ENCODE measurements at places on chromosomes 6 and 20.

- DNase-seq, result no peak
Observed at GRCh38 chr6:143911028-143911427, 46.8 kb downstream of the ZC2HC1B start.

DNA sequence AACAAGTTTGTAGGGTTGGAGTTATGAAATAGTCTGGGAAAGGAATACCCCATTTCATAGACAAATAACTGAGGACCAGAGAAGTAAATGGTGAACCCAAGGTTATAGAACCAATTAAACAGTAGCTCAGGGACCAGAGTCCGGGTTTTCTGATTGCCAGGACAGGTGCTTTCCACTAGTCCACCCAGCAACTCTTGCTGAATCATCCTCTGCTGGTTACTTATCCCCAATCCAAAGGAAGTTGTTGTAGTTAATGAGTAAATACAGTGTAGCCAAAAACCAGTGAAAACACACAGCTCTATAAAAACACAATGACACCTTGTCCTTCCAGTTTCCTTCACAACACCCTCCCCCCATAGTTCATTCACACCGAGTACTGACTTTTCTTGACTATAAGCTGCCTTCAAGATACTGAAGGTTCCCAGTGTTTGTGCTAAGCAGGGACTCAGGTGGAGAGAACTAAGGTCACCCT lies 766 bp upstream of the TINAG start:
- DNase-seq, result no peak

DNA sequence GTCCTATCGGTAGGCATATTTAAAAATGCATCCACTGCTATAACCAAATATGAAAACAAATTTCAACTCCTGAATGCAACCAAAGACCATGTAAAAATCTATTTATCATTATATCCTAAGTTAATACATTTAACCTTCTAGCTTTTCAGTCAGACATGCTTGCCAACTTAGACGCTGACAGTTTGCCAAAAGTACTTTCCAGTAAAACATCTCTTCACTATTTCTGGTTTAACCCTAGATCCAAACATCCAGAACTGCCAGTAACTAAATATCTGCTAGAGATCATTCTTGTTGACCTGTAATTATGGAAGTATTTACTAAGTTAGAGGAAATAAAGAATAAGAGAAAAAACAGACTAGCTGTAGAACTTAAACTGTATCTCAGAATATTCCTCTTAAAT lies 210.2 kb upstream of the THEMIS start:
- DNase-seq, result no peak

GRCh38 chr20:10239954-10240353 lies 21.3 kb downstream of the SNAP25 start:
- no peak for DNase-seq

DNA sequence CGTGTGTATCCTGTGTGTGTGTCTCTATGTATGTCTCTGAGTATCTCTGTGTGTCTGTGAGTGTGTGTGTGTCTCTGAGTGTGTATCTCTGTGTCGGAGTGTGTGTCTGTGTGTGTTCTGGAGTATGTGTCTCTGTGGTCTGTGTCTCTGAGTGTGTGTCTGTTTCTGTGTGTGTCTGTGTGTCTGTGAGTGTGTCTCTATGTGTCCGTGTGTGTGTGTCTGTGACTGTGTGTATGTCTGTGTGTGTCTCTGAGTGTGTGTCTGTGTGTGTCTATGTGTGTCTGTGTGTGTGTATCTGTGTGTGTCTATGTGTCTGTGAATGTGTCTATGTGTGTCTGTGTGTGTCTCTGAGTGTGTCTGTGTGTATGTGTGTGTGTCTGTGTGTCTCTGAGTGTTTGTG lies 73.4 kb downstream of the SRC start:
- DNase-seq, result no peak

DNA sequence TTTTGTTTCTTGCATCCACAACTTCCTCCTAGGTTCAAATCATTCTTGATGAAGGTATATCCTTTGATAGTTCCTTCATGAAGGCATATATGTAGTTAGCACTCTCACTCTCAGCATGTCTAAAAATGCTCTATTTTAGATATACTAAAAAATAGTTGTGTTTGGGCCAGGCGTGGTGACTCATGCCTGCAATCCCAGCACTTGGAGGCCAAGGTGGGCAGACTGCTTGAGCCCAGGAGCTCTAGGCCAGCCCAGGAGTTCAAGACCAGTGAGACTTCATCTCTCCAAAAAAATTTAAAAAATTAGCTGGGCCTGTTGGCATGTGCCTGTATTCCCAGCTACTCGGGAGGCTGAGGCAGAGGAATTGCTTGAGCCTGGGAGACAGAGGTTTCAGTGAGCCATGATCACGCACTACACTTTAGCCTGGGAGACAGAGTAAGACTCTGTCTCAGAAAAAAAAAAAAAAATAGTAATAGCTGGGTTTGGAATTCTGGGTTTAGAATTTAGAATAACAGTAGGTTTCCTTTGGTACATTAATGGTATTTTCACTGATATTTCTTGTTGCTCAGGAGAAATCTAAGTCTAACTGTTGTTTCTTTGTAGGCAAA lies 7.0 kb downstream of the SERAC1 start:
- no peak for DNase-seq

DNA sequence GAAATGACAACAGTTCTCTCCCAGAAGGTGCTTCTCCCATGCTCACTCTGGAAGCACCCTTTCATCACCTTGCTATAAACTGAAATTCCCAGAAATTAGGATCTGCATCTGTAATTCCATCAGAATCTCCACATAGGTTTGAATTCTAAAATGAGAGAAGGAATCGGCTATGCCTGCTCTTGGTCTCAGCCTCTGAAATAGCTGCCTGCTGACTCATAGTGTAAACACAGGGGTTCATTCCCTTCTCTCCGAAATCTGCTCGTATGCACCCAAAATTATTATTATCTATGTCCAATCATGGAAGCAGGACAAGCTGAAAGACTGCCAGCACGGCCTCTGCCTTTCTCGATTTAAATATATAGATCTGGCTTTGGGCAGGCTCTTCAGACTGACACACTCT lies 74.6 kb upstream of the TAB2 start:
- no peak for DNase-seq

DNA sequence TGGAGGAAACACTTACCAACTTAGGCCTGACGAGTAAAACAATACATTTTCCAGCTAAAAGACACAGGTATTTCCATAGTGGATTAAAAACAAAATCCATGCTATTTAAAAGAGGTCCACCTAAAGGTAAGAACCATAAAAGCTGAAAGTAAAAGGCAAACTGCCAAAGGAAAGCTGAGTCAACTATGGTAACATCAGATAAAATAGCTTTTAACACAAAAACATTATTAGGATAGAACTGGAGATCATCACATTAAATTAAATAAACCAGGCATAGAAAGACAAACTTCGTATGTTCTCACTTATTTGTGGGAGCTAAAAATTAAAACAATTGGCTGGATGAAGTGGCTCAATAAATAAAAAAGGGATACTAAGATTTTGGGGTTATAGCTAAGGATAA lies 166.8 kb upstream of the SLC22A16 start:
- DNase-seq, result no peak

DNA sequence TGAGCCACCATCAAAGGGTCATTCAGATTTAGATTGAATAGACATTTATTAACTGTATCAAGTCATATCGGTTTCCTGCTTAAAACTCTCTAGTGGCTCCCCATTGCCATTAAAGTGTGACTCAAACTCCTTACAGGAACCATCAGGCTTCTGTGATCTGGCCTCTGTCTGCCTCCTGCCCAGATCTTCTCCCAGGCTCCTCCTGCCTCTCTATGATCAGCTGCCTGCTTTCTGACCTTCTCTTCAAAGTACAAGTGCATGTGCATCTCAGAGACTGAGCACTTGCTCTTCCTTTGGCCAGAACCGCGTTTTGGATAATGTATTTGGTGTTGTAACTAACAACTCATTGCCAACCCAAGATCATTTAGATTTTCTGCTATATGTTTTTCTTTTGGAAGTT lies 52.7 kb downstream of the IL20RA start:
- DNase-seq, result no peak

DNA sequence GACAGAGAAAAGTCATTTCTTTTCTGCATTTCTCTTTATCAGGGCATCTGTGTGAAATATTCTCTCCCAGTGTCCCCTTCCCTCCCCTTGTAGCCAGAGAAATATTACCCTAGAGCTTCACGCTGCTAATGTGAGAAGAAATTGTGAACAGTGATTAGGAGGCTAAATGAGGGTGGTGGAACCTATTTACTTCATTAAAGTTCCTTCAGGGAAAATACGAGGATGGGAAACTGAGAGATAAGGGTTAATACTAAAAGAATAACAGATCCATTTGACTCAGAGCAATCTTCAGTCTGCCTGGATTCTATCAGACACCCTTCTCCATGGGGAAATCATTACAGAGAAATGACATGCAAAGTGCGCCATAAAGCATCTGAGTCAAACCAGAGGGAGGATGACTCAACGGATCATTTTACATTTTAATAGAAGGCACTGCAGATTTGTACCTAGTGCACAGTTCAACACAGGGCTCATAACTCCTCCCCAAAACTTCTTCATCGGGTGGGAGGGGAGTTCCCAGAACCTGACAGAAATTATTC lies 131.3 kb downstream of the GJA10 start:
- DNase-seq, result peak; percentile 43

GRCh38 chr6:165850434-165851019 lies 187.5 kb upstream of the PDE10A start:
- DNase-seq, result peak; percentile 50

- DNase-seq, result no peak
Observed at GRCh38 chr6:131303338-131303930, 168.2 kb downstream of the AKAP7 start.

DNA sequence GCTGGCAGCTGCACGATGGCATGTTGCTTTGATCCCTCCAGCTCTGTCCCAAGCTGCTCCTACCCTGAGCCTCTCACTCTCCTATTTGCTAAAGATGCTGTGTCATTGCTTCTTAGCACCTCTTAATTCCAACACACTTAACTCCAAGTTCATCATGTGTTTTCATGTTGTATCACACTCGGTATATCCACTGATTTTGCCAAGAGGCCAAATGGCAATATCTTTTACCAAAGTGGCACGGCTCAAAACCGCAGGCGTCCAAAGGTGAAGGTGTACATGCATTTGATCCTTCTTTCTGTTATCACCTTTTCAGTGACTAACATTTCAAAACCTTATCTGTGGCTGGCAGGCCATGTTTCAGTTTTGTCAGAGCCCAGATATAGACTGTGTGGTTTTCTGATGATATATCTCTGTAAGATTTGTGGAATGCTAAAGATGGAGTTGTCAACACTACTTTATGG lies 217.0 kb downstream of the TBX18 start:
- no peak for DNase-seq

DNA sequence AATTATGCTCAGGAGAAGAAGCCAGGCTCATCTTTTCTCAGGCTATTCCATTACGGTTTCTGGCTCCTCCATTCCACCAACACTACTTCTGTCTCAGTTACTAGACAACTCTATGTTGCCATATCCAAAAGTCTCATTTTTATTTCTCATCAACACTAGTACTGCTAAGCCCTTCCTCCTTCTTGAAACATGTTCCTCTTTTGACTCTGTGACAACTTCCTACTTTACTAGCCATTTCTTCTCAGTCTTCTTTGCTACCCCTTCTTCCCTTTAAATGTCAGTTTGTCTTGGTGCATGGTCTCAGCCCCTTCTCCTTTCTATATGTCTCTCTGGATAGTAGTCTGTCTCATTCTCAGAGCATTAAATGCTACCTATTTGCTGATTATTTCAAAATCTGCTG lies 7.1 kb upstream of the ADGRG6 start:
- no peak for DNase-seq

- no peak for DNase-seq
Observed at GRCh38 chr6:162438980-162439379, 288.6 kb downstream of the PRKN start.

GRCh38 chr6:142728910-142729481 lies 216.0 kb downstream of the HIVEP2 start:
- DNase-seq, result no peak

- DNase-seq, result no peak
Observed at GRCh38 chr6:23650676-23651075, 475.3 kb upstream of the NRSN1 start.

DNA sequence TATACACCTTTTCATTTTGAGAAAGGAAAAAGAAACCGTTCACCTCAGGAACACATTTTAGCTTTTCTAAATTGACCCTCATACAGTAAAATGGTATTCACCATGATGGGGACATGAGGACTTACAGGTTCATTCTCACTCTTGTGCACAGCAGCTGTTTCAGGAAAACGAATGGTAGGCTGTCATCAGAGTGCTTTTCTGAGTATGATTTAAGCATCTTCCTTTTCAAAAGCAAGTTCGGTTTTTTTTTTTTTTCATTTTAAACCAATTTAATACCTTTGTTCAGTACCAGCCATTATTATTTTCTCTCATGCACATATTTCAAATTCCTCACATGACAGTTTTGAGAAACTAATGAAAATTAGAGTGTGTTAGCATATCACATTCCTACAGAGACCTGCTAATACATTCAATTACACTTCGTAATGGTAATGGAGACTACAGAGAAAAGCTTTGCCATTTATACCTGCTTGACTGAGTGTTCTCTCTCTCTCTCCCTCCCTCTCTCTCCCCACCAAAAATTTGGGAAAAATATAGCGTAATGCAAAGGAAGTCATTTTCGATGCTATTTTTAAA lies 129.2 kb downstream of the SAMD5 start:
- DNase-seq, result no peak

DNA sequence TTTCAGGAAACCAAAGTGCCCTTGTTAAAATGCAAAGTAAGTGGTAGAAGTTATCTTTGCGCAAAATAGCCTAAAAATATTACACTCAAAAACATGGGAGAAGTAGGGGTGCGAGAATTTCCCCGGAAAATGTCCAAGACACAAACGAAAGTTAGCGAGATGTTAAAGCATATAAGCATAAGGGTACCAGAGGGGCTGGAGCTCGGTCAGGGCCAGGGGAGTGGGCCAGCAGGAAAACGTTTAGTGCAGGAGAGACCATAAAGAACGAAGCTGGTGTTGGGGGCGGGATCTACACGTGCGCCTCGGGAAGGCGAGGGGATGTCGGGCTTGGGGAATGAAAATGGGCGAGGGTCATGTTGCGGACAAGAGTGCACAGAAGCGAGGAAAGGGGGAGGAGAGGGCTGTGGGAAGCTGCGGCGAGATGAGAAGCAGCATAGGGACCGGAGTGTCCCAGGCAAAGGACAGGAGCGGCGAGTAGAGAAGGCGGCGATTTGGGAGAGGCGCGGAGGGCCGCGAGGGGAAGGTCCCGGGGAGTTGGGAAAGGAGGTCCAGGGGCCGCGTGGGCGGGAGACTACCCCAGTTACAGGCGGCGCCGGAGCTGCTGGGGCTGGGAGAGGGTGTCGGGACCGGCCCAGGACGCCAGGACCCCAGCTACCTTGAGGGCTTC lies 600 bp downstream of the XPO5 start:
- no peak for DNase-seq

DNA sequence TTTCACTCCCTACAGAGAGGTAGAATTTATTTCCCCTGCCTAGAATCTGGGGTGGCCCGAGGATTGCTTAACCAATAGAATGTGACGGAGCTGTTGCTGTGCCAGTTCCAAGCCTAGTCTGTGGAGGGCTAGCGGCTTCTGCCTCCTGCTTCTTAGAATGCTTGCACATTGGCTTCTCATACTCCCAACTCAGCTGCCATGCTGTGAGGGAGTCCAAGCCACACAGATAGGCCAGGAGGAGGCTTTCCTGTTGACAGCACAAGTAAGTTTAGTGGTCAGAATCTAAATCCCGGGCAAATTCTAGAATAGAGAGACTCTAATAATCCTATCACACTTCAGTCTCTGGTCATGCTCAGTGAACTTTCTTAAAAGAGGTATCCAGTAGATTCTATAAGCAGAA lies 57.5 kb upstream of the SNRPB2 start:
- DNase-seq, result no peak

Data from CD4-positive, alpha-beta T cell treated with Interleukin-15 for 4 hours (primary cell).